AG09309 (cell line): ENCODE measurements at places on chromosomes 3 and 15.

GRCh38 chr3:51686512-51687215 lies 15.6 kb downstream of the TEX264 start:
- DNase-seq = no peak

DNA sequence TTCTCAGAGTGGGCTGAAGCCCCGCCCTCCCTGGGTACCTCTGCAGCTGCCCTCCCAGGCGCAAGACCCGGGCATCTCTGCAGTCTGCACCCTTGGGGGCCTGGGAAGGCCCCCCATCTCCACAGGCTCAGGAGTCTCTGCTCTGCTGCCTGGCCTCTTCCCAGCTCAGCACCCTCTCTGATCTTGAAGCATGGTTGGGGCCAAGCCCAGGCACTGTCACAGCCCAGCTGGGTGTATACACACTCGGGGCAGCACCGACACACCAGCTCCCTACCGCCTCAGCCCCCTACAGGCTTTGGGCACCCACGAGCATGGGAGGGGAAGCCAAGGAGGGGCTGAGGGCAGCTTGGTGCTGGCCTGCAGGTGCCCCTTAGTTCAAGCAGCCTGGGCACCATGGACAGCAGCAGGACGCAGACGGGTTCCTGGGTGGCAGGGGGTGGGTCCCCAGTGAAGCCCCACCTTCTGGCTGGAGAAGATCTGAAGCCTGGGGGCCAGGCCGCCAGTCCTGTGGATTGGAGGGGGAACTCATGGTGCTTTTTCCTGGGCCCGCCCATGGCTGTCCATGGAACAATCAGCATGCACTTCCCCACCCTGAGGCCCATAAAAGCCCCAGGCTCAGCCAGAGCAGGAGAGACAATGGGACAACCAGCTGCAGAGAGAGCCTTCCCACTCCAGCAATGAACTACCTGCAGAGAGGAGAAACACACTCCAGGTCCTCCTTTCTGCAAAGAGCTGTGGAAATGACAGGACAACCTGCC lies 170.6 kb downstream of the TJP1 start:
- no peak for DNase-seq

DNA sequence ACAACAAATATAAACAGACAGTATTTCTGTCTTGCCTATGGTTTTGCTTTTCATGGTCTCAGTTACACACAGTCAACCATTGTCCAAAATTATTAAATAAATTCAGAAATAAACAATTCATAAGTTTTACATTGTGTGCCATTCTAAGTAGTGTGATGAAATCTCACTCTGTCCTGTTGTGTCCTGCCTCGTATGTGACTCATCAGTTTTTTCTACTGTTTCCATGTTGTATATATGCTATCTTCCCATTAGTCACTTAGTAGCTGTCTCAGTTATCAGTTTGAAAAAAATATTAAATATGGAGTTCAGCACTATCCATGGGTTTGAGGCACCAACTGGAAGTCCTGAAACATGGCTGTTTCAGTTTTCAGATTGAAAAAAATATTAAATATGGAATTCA lies 282.4 kb upstream of the GRM7 start:
- no peak for DNase-seq

DNA sequence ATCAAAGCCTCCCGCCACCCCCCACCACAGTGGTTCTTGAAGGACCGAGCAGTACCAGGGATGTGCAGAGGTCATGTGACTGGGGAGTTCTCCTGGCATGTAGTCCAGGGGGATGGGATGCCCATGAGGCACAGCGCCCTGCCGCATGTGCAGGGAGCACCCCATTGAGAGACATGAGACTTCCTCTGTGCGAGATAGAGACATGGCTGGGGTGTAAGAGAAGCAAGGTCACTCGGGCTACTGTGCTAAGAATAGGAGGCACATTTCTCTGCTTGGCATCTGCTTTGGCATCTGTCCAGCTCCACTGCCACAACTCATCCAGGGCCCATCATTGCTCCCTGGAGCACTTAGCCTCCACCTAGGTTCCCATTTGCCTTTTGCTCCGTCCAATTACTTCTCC lies 2.4 kb upstream of the CYP1A1 start:
- DNase-seq = no peak

DNA sequence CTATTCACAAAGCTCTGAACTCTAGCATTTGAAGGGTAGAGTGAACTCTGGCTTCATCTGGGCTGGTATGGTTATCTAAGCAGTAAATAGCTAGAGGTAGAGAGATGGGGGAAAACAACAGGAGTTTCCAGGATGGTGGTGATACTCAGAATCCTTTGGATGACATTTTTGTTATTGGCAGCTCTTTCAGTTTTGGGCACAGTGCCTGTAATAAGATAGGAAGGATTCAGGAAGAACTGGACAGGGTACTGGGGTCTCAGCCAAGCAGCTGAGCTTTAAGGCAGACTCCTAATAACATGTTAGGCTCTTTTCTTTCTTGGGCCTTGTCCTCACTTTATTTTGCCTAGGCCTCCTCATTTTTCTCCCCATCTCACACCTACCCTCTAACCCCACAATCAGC lies 338.5 kb downstream of the CADM2 start:
- no peak for DNase-seq

DNA sequence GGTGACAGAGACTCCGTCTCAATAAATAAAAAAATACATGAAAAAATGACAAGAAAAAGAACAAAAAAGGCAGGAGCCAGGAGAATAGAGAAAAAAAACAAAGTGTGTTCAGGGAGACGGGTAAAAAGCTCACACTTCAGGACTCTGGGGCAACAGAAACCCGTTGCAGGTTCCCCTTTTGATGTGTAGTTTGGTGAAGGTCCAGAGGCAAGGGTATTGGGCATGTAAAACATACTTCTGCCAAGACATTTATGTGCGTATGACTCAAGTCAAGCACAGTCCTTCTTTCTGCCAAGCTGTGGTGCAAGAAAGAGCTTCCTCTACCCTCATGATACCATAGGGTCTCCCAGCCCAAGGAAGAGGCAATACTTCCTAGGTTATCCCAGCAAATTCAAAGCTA lies 33.4 kb upstream of the STRIT1 start:
- DNase-seq = no peak

DNA sequence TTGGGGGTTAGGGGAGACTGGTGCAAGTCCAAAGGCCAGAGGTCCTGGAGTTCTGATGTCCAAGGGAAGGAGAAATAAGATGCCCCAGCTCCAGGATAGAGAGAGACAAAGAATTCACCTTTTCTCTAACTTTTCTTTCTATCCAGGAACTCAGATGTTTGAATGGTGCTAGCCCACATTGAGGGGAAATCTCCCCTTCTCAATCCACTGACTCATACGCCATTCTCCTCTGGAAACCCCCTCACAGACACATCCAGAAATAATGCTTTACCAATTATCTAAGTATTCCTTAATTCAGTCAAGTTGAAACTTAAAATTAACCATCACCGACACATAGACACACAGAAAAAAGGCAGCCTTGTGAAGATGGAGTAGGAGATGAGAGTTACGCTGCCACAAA lies 1085.2 kb downstream of the NSUN3 start:
- no peak for DNase-seq

DNA sequence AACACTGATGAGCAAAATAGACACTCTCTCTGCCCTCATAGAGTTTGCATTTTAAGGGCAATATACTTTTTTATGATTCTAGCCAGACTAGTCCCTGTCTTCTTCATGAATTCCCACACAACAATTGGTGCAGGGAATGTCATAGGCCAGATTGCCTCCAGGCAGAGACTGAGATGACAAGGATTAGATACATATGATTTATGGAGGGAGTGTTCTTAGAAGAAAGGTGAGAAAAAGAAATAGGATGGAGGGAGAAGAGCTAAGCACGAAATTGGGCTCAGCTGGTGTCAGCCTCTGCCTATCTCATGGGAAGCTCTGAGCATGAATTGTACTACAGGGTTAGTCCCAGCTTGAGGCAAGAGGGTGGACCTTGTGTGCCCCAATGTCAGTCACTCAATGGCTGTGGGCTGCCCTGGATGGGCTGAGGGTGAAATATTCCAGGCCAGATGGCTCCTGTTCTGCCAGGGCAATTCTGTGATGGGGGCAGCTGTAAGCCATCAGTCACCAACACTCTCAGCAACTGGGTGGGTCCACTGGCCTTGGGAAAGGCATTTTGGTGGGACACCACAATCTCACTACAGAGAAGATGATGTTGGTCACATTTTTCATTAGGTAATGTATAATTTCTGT lies 31.1 kb downstream of the EIF1B start:
- no peak for DNase-seq

DNA sequence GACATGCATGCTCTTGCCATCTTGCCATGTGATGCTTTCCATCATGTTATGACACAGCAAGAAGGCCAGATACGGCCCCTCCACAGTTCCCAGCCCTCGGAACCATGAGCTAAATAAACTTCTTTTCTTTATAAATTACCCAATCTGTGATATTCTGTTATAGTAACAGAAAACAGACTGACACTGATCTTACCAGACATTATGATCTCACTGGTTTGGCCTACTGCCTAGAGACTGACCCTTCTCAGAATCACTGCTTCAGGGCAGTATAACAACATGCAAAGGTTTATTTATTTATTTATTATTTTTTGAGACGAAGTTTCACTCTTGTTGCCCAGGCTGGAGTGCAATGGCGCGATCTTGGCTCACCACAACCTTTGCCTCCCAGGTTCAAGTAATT lies 14.0 kb downstream of the ZNF619 start:
- no peak for DNase-seq

DNA sequence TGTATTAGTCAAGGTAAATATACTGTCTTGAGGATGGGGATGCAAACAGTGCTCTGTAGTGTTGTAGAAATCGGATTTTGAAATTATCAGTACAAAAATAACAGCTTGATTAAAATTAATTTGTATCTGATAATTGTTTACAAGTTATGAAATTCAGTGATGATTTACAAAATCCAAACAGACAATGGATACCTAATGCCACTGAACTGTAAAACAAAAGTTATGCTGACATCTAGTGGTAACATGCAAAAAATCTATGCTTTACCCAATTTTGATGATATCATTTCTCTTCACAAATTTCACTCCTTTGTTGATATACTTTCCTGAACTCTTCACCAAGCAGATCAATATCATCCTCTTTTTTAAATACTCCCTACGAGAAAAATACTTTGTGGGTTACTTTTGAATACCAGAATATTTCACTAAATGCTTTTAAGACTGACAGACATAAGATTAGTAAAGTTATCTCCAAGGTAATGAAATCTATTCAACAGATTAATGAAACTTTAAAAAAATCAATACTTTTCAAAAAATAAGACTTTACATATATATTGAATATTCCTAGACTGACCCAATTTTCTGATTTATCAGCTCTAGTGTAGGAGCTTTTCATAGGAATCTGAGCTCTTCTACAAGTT lies 36.0 kb downstream of the MNS1 start:
- DNase-seq = peak; percentile 10

GRCh38 chr15:91099616-91099994 lies 452 bp upstream of the SV2B start:
- DNase-seq = no peak

DNA sequence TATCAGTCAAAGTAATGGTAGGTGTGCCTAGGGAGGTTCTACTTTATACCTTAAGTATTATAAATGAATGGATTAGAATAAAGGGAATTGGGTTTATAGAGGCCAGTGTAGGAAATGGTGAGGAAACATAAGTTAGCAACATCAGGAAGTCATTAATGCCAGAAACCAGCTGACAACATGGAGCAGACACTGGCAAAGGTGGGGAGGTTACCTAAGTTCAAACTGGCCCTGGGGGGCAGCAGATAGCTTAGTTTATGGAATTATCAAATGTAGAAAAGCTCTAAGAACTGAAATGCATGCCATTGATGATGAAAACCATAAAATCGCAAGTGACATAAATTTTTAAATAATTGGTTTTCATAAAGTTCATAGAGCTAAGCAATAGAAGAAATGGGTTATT lies 498.6 kb downstream of the NAALADL2 start:
- no peak for DNase-seq

- peak; percentile 52 for DNase-seq
Measured at GRCh38 chr15:34721802-34722438, 32.9 kb downstream of the GJD2 start.

DNA sequence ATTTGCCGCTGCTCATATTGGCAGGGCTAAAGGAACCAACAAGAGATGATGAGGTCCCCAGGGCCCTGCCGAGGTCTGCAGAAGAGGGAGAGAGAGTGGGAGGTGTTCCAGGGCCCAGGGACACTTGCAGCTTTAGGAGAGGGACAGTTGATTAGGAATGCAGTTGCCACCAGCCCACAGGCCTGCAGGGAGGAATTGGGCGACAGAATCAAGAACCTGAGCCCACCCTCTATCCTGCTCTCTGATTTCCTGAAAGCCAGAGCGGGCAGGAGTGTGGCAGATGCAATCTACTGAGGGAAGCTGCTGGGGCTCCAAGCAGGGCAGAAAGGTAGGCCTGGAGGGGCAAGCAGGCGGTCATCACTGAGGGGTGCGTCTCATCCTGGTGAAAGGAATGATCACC lies 12.1 kb upstream of the PRR23E start:
- DNase-seq = no peak

GRCh38 chr3:169509780-169510692 lies 153.5 kb downstream of the MECOM start:
- no peak for DNase-seq

- no peak for DNase-seq
Measured at GRCh38 chr3:164094546-164094945, 983.8 kb downstream of the SI start.

DNA sequence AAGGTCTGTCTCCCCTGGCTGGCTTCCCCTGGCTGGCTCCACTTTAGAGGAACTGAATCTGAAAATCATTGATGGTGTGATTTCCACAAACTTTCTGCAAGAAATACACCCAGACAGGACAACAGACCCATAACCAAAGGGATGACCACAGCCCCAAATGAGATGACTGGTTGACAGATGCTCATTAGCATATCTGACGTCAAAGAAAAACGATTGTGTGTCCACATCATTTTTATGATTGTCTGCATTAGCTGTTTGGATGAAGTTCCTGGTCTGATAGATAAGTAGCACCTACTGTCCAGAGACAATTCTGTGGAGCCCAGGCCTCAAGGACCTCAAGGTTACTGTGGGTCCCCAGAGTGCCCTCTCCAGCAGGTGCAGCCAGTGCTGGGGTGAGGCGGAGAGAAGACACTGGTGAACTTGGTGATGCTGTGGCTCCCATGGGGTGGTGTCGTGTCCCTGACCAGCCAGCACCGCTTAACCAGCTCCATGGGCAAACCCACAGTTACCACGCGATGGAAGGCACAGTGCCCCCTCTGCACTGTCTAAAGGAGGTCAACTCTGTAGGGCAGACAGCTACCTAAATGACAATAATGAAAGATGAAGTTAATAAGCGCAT lies 127.4 kb downstream of the NSMCE3 start:
- DNase-seq = no peak

- no peak for DNase-seq
Measured at GRCh38 chr3:45227071-45227820, 1.2 kb upstream of the TMEM158 start.

DNA sequence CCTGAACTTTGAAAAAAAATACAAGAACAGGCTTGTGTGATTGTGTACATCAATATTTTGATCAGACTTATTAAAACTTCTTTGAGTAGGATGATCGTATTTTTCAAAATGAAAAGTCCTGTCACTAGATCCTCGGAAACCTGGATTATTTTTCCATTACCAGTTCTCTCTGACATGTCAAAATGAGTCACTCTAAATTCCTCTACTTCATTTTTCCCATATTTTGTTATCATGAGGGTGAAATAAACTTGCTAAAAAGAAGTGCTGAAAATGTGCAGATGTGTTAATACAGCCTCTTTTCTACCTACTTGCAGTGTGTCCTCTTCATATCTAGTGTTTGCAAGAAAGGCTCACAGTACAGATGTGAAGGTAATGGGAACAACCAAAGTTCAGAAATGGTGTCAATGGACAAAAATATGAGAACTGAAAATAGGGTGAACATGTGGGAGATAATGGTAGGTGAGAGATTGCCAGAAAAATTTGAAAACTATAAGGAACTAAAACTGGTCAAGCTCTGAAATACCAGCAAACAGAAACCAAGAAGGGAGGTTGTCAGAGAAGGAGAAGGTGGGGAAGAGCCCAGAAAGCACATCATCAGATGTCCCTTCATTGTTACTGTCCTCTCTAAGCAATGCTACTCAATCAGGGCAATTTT lies 108.2 kb downstream of the EOMES start:
- DNase-seq = no peak
